ENCODE measurements at places on chromosomes 5 and 9.

DNA sequence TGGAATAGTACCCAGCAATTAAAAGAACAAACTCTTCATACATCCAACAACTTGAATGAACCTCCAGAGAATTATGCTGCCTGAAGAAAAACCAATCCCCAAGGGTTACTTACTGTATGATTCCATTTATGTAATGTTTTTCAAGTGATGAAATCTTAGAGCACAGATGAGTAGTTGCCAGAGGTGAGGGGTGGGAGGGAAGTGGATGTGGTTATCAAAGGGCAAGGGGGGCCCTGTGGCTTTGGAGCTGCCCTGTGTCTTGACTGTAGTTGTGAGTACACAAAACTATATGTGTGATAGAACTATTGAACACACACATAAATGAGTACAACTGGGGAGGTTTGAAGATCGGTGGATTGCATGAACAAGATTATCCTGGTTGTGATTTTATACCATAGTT is 115.8 kb upstream of the SLC25A48 start:
- DNase-seq, result no peak

DNA sequence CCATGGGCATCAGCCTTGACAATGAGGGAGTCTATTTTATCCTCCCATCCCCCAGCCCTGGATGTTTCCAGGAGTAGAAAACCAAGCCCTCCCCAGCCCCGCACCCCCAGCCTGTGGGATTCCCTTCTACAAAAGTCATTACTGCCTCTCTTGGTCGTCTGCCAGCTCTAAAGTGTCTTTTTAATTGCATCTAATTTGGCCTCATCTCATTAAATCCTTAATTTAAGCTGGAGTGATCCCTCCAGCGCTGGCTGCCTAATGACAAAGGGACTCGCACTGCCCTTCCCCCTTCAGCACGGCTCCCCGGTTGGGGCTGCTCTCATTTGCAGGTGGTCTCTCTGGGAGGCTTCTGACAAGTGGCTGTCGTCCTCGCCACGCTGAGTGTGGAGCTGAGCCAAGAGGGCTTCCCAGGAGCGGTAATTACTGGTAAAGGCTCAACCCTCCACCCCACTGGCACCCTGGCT is 107.9 kb upstream of the ALDH1B1 start:
- no peak for DNase-seq

DNA sequence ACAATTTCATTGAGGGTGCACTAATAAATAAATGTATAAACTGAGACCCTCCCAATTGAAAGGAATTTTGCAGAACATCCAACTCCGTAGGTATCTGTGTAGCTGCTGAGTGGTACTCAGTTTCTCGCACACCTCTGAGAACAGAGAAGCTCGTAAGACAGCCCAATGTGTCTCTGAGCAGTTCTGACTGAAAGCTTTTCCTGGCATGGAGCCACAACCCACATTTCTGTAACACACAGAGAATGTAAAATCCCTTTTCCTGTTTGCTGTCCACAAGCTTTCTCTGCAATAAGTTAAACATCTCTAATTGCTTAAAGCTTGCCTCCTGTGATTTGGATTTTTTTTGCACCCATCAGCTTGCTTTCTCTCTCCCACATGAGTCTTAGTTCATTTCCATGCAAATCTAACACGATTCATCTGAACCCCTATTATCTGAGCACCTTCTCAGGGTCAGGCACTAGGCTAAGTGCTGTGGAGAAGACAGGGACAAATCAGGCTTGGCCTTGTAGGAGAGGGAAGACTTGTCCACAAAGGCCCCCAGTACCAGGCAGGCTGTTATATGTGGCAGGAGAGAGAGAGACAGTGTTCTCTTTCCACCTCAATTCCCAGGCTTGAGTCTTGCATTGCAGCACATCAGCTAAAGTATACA is 44.2 kb upstream of the COL15A1 start:
- no peak for DNase-seq

GRCh38 chr5:168941901-168942300 is 359.0 kb downstream of the SLIT3 start:
- DNase-seq, result no peak

DNA sequence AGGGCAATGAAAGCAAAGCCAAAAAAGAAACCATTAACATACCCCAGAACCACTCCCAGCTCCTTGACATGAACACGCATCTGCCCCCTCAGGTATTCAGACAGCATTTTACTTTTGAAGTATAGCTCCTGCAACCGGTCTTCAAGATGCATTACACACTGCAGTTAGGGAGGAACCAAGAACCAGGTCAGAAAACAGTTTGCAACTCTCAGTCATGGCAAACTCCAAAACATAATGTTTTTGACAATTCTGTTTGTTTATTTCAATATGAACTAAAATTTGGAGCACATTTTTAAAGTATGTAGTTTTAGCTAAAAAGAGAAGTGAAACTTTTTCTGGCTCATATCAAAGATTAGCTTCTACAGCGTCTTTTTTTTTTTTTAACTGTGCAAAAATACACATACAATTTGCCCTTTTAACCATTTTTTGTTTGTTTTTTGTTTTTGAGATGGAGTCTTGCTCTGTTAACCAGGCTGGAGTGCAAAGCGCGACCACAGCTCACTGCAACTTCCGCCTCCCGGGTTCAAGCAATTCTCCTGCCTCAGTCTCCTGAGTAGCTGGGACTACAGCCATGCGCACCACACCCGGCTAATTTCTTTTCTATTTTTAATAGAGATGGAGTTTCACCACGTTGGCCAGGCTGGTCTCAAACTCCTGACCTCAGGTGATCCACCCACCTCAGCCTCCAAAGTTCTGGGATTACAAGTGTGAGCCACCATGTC is 12.2 kb upstream of the RAPGEF6 start:
- DNase-seq, result no peak

DNA sequence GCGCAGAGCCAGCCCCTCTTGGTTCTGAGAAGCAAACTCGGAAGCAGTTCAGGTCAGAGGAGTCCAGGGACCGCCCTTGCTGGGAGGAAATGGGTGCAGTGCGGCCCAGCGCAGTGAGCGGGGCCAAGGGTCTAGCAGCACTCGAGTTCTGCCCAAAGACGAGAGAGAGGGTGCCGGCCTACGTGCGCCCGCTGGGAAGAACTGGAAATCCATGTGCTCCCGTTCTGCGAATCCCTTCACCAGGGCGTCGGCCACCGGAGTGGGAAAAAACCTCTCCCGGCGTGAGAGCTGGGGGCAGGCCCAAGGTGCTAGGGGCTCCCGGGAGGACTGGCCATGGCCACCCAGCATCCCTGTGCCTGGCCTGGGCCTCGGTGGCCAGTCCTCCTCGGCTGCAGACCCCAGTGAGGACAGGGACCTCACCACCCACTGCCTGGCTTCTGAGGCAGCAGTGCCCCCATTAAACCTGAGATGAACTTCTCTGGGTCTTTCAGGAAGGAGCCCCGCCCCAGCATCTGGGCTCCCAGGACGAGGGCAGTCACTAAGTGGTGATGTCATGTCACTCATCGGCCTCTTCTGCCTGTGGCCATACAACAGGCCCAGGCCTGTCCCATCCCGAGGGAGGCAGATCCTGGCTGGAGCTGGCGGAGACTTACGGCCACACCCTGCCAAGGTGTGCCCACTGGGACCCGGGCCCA is 10.6 kb downstream of the TMEM250 start:
- DNase-seq, result peak; percentile 94

DNA sequence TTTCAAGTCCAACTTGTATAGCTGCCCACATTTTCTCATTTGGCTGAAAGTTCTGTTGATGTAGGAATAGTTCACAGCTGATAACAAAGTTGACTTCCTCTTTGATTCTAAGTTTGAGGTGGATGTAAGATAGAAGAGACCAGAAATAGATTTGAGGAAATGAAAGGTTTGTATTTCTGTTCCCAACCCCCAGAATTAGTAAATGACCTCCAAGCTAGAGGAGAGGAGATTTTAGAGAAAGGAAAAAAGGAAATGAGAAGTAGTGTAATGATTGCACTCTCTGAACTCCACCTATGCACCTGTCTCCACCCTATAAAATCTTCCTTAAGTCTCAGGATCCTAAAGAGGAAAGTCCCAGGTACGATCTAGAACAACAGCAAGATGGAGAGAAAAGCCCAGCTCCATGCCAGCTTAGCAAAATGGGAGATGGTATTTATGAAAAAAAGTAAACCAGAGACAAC is 130.4 kb upstream of the POC5 start:
- DNase-seq, result no peak

DNA sequence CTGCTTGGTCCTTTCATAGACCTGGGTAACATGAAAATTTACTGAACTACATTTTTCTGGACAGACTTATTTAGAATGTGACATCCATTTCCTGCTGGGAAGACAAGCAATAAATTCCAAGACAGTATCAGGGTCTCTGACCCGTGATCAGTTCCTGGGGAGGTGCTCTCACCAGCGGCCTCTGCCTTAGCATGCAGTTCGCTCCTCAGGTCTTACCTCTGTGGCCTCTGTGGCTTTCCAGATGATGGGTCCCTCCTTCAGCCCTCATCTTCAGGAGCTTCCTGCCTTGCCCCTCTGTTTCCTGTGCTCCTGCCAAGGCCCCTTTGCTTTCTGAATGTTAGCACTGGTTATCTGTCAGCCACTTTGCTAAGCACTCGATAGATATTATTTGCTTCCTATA is 66.4 kb downstream of the CMYA5 start:
- no peak for DNase-seq

- DNase-seq, result no peak
Observed at GRCh38 chr5:88269222-88269771, 652 bp upstream of the TMEM161B start.

- no peak for DNase-seq
Observed at GRCh38 chr9:112774006-112774996, 23.7 kb downstream of the SNX30 start.

Data from NCI-H510A treated with DMSO at 0.1 percent for 48 hours (cell line).